ENCODE measurements at places on chromosomes 16 and 17.

DNA sequence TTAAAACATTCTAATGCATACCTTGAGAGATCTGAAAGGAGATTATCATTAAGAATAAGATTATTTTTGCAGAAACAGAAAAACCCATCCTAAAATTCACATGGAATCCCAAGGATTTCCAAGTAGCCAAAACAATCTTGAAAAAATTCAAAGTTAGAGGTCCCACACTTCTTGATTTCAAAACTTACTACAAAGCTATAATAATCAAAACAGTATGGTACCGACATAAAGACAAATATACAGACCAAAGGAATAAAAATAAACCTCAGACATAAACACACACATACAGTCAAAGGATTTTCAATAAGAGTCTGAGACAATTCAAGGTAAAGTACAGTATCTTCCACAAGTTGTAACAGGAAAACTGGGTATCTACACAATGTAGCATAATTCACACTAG lies 16.2 kb downstream of the C16orf87 start:
- no peak for DNase-seq

DNA sequence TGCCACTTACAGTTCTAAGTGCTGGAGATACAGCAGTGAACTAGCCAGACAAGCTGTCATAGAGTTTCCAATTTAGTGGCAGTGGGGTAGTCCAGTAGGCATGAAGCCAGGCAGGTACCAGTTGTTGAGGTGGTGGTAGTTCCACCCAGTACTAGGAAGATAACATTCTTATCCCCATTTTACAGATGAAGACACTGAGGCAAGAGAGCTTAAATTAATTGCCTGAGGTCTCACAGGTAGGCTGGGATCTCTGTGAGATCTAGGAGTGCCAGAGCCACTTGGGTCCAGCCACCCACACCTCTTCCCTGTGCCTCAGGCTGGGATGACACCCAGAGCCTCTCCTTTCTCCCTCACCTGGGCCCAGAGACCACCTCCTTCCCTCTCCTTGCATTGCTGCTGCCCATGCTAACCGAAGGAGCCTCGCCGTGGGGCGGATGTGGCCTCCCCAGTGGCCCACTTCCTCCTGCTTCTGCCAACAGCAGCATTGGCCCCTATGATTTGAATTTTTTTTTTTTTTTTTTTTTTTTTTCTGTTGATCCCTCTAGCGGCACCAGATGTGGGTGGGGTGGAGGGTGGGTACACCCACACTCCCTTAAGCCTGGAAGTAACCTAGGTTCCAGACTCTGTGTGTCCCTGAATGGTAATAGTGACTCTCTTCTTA lies 114.0 kb downstream of the PRKCB start:
- no peak for DNase-seq

DNA sequence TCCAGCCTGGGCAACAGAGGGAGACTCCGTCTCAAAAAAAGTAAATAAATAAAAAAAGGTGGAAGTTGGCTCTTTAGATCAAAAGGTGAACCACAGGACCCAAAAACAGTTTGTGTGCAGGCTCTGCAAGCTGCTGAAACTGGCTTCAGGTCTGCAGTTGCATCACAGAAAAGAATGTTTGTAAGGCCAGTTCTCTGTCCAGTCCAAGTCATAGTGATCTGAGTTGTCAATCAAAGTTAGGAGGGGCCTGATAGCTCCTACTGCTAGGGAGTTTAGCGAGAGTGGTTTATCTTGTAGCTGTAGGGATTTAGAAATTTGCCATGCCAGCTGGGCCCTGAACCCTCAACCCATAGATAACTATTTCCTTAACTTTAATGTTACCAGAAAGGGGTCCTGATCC lies 101.2 kb upstream of the CACNG5 start:
- DNase-seq, result no peak

- no peak for DNase-seq
Measured at GRCh38 chr17:8826808-8827435, 27.8 kb upstream of the MFSD6L start.

- no peak for DNase-seq
Measured at GRCh38 chr17:80794281-80795089, 197.2 kb upstream of the CHMP6 start.

- DNase-seq, result no peak
Measured at GRCh38 chr17:83199500-83200201, 120.2 kb downstream of the METRNL start.

- no peak for DNase-seq
Measured at GRCh38 chr16:57822018-57822553, 19.8 kb upstream of the KIFC3 start.
